ENCODE measurements at places on chromosomes 6 and 20. TPM values are rescaled to one million over a fixed set of nuclear protein-coding genes. Genes with fewer than 3 reads are reported as not detected.

DNA sequence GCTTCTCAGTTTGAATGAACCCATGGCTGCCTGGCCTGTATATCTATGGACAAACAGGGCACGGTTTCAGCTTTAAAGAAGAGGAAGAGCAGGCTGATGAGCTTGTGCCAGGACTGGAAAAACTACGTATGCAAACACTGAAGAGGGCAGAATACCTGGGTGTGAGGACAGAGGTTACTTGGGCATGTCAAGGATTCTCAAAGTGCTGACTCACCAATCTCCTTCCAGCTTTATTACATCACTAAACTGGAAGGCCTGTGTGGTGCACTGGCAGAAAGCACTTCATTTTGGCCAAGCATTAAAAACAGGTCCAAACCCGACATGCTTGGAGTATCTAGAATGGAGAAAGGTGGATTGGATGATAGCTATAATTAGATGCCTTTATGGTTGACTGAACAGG is 95.2 kb downstream of the GMPR start:
- no peak overlapping the region for H3K4me3 ChIP-seq
- DNase-seq, result no peak
- no peaks in the 10 kb centered on the region for H3K36me3 ChIP-seq
- H3K4me1 ChIP-seq, result peaks cover 4% of the 10 kb centered on the region
- H3K27me3 ChIP-seq, result no peaks in the 10 kb centered on the region

GRCh38 chr6:11076540-11076939 is 17.1 kb upstream of the SMIM13 start:
- H3K36me3 ChIP-seq, result no peaks in the 10 kb centered on the region
- H3K4me3 ChIP-seq, result no peak overlapping the region
- H3K4me1 ChIP-seq, result no peaks in the 10 kb centered on the region
- H3K27ac ChIP-seq, result no peak overlapping the region

DNA sequence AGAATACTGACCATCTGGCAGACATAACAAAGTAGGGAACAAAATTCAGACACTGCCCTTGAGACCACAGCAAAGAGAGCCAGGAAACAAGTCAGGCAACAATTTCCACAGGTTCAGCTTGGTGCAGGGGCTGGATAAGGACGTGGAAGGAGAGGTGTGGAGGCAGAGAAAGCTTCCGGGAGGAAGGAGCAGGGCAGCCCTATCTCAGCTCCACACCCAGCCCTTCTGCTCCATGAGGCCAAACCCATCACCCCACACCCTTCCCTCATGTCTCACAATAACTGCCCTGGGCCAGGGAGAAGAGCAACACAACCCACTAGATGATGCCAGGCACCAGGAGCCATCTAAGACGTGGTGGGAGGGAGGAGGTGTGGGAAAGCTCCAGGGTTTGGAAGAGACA is 5.8 kb downstream of the SNHG17 start:
- H3K36me3 ChIP-seq, result peaks cover 100% of the 10 kb centered on the region
- no peak overlapping the region for H3K27ac ChIP-seq
- H3K4me3 ChIP-seq, result no peak overlapping the region
- H3K4me1 ChIP-seq, result peaks cover 20% of the 10 kb centered on the region
- DNase-seq, result no peak

DNA sequence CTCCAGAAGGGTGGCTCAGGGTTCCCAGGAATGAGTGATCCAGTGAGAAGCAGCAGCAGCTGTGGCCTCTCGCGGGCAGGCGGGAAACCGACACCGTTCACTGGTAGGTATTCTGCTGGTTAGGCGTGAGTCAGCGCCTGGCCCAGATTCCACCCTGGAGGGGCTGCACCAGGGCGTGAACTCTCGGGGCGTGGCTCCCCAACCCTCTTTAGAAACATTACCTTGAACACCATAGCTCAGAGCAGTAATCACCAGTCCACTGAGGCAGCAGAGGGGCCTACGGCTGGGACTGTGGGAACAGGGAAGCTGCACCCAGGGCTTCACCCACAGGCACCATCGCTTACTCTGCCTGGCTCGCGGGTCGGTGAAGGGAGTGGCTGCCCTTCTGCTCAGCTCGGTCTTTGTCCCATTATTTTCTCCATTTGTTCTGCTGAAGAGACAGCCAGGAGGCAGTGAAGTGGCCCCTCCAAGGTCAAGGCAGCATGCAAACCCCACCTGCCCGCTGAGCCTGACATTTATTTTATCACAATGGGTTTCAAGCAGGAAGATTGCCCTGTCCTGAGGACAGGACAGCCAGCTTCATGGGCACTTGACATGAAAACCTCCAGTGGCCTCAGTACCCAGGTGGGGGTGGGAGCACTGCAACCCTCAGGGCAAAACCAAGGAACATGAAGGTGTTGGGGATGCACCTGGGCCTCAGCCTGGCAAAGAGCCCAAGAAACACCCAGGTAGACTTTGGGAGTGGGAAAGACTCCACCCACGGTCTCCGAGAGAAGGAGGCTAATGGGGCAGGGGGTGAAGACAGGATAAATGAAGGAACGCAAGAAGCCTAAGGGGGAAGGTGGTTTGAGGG is 51.0 kb upstream of the CD93 start:
- no peaks in the 10 kb centered on the region for H3K27me3 ChIP-seq
- H3K4me3 ChIP-seq, result no peak overlapping the region
- H3K27ac ChIP-seq, result peak overlapping the region; percentile 94
- H3K4me1 ChIP-seq, result peaks cover 75% of the 10 kb centered on the region
- no peaks in the 10 kb centered on the region for H3K36me3 ChIP-seq
- DNase-seq, result peak; percentile 92

DNA sequence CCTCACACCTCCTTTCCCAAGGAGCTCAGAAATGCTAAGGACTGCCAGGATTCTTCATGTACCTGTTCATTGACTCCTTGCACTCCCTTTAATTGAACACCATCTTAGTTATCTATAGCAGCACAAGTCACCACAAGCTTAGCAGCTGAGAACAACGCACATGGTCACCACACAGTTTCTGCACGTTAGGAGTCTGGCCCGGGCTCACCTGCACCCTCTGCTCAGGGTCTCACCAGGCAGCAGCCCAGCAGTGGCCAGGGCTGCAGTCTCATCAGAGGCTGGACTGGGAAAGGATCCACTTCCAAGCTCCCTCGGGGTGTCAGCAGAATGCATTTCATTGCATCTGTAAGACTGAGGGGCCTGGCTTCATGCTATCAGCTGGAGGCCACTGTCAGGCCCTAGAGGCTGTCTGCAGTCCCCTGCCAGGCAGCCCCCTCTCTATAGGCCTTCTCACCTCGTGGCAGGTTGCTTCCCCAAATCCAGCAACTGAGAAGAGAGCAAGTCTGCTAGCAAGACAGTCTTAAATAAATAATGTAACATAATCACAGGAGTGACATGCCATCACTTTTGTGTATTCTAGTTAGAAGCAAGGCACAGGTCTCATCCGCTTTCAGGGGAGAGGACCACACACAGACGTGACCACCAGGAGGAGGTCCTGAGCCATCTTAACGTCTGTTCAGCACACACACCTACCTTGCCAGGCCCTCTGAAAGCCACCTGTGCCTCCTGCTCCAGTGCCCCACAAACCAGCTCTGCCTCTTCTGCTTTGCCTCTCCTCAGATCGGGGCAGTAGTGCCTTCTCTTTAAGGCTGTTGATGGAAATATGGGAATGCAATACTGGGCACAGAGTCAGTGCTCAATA is 165.2 kb upstream of the CST7 start:
- H3K27ac ChIP-seq, result no peak overlapping the region
- no peak overlapping the region for H3K4me3 ChIP-seq
- no peak for DNase-seq
- H3K27me3 ChIP-seq, result no peaks in the 10 kb centered on the region
- H3K36me3 ChIP-seq, result no peaks in the 10 kb centered on the region

DNA sequence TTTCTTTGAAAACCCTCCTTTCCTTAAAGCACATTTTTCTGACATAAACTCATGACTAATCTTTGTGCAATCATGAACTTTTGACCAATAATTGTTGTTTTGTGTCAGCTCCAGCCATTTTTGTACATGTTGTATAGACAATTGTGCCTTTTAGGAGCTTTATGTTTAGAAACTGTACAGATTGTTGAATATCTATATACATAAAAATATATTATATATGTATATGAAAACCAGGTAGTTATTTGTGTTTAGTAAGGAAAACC is 125.7 kb upstream of the EDN1 start:
- H3K4me1 ChIP-seq, result no peaks in the 10 kb centered on the region
- no peak overlapping the region for H3K4me3 ChIP-seq
- peaks cover 43% of the 10 kb centered on the region for H3K36me3 ChIP-seq
- no peak overlapping the region for H3K27ac ChIP-seq

- no peaks in the 10 kb centered on the region for H3K36me3 ChIP-seq
- no peak for DNase-seq
- H3K4me3 ChIP-seq, result no peak overlapping the region
- H3K4me1 ChIP-seq, result no peaks in the 10 kb centered on the region
- no peak overlapping the region for H3K27ac ChIP-seq
- H3K27me3 ChIP-seq, result no peaks in the 10 kb centered on the region
These were observed 99.5 kb upstream of the BHLHE23 start for GRCh38 chr20:63106108-63106764.

DNA sequence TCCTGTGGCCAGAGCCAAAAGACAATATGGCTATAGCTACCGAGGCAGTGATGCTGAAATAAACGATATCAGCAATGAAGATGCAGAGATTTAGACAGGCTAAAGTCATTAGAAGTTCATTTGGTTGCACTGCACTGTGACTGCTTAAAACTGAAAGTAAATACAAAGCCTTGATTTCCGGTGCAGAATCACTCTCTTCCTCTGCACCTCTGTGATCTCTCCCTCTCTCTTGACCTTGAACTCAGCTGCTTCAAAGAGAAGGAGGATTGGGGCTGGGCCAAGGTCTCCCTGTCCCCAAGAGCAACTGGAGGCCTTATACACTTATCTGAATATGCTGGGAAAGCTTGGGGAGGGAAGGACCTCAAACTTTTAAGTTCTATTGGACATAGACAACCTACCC is 34.6 kb upstream of the SPACA1 start:
- H3K4me1 ChIP-seq, result no peaks in the 10 kb centered on the region
- H3K27me3 ChIP-seq, result no peaks in the 10 kb centered on the region
- no peak for DNase-seq
- no peaks in the 10 kb centered on the region for H3K36me3 ChIP-seq

DNA sequence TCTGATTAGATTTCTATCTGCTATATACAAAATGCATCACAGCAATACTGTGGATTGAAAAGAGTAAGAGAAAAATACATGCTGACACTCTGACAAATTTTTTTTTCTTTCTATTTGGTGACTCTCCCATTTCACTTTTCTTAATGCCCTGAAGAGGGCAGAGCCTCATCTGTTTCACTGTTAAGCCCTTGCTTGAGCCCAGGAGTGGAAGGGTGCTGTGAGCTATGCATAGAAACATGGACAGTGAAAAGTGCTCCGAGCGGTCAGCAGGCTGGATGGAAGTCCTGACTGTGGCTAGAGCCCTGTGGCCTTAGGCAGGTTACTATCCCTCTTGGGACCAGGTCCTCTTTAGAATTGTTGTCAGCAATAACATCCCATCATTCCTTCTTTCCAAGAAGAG is 17.4 kb upstream of the CSE1L start:
- H3K27me3 ChIP-seq, result no peaks in the 10 kb centered on the region
- peaks cover 66% of the 10 kb centered on the region for H3K36me3 ChIP-seq
- no peak overlapping the region for H3K27ac ChIP-seq
- no peaks in the 10 kb centered on the region for H3K4me1 ChIP-seq

DNA sequence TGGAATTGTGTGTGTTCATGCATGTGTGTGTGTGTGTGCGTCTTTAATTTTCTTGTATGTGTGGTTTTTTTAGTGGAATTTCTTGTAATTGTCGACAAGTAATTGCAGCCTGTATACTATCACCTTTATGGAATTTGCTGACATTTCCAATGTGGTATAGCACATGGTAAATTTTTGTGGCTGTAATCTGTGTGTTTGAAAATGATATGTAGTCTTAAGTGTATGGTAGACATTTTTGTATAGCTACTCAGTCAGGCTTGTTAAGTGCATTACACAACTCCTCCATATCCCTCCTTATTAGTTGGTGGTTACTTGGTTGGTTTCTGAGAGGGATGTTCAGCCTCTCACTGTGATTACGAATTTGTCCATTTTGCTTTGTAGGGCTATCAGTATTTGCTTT is 384.5 kb upstream of the HSF2 start:
- no peaks in the 10 kb centered on the region for H3K27me3 ChIP-seq
- no peak for DNase-seq
- no peaks in the 10 kb centered on the region for H3K36me3 ChIP-seq
- no peak overlapping the region for H3K4me3 ChIP-seq
- no peaks in the 10 kb centered on the region for H3K4me1 ChIP-seq
- H3K27ac ChIP-seq, result no peak overlapping the region

- H3K4me1 ChIP-seq, result no peaks in the 10 kb centered on the region
- no peaks in the 10 kb centered on the region for H3K27me3 ChIP-seq
These were observed 250.0 kb downstream of the EPM2A start for GRCh38 chr6:145485288-145485687.

Gene TAF11
- total RNA-seq, result 49.4 TPM

Gene SLC23A2
- 5.1 TPM for total RNA-seq

Gene BIRC7
- 0.18 TPM for total RNA-seq

Gene ULBP2
- 0.78 TPM for total RNA-seq
